Endothelial cell of umbilical vein (primary cell): ENCODE measurements at places on chromosomes 1 and 21. TPM values are rescaled to one million over a fixed set of nuclear protein-coding genes. Genes with fewer than 3 reads are reported as not detected.

CD1C gene
- total RNA-seq: not detected in 2 replicates

CFAP57 gene
- 0.28 and 0.88 TPM in 2 replicates for total RNA-seq

CBR3 gene
- total RNA-seq: 10.8 and 13.3 TPM in 2 replicates

GRCh38 chr1:230753191-230753585, 6.0 kb downstream of the CAPN9 start:
- no peak for DNase-seq
- H3K27me3 ChIP-seq: no peaks in the 10 kb centered on the region
- H3K27ac ChIP-seq: no peak overlapping the region
- H3K4me1 ChIP-seq: no peaks in the 10 kb centered on the region
- H3K36me3 ChIP-seq: no peaks in the 10 kb centered on the region
- no peak overlapping the region for H3K4me3 ChIP-seq

GRCh38 chr1:112509005-112509659, 367 bp downstream of the WNT2B start:
- peaks cover 8% of the 10 kb centered on the region for H3K4me1 ChIP-seq
- no peak overlapping the region for H3K27ac ChIP-seq
- DNase-seq: peak; percentile 13
- no peaks in the 10 kb centered on the region for H3K36me3 ChIP-seq
- peaks cover 9% of the 10 kb centered on the region for H3K27me3 ChIP-seq

- no peak overlapping the region for H3K4me3 ChIP-seq
- DNase-seq: peak; percentile 5
- no peaks in the 10 kb centered on the region for H3K27me3 ChIP-seq
- no peak overlapping the region for H3K27ac ChIP-seq
- H3K4me1 ChIP-seq: peaks cover 10% of the 10 kb centered on the region
Observed at GRCh38 chr21:14683063-14683462, 136.9 kb upstream of the SAMSN1 start.

DNA sequence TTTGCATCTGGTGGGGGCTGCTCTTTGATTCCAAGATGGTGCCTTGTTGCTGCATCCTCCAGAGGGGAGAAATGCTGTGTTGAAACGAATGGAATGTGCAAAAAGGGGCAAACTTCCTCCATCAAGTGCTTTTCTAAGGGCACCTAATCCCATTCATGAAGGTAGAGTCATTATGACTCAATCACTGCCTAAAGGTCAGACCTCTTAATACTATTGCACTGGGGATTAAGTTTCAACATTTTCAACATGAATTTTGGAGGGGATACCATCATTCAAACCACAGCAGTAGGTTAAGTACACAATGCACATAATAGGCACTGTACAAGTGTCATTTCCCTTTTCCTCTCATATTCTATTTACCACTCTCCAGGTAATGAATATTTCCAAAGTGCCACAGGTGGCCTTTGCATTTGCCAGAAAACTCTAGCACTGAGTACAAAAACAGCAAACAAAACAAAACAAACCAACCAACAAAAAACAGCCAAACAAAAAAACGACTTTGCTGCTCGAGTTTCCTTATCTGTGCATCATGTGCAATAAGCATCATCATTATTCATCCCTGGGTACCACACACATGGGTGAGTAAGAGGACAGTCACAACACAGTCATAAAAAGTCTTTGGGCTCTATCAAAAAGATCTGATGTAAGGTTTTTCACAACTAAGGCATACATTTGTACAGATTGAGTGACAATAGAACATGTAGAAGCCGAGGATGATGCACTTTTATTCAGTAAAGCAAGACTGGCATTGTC, 42.5 kb downstream of the IFI44 start:
- no peak overlapping the region for H3K4me3 ChIP-seq
- H3K27ac ChIP-seq: no peak overlapping the region
- no peaks in the 10 kb centered on the region for H3K27me3 ChIP-seq
- H3K36me3 ChIP-seq: no peaks in the 10 kb centered on the region
- peaks cover 2% of the 10 kb centered on the region for H3K4me1 ChIP-seq

- H3K4me3 ChIP-seq: no peak overlapping the region
- no peaks in the 10 kb centered on the region for H3K36me3 ChIP-seq
- peaks cover 44% of the 10 kb centered on the region for H3K27me3 ChIP-seq
- H3K27ac ChIP-seq: no peak overlapping the region
- peaks cover 6% of the 10 kb centered on the region for H3K4me1 ChIP-seq
Observed at GRCh38 chr1:76868154-76868882, 1.0 kb downstream of the ST6GALNAC5 start.

DNA sequence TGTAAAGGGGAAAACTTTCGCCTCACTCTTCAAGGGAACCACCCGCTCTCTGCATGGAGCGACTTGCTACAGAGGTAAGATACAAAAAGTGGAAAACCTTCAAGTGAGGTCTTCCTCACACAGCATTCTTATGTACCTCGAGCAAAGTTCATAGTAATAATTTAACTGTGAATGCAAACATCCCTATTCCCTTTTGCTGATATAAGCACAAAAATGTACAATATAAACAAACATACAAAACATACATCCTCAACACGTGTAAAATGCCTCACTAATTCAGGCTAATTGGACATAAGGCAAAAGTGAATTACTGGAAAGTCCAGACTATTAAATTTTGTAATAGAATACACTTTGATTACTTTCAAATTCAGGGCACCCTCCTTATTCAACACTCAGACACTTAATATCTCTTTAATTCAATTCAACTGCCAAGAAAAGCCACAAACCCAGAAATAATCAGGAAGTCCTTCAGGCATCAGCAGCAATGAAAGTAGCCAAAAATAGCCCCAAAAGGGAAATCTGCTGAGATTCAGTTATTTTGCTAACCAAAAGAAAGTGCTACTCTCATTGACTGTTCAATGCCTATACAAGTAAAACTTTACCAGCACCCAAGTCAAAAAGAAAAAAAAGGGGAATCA, 15.2 kb upstream of the LMX1A start:
- H3K36me3 ChIP-seq: no peaks in the 10 kb centered on the region
- no peak for DNase-seq
- no peak overlapping the region for H3K27ac ChIP-seq
- peaks cover 4% of the 10 kb centered on the region for H3K27me3 ChIP-seq
- peaks cover 7% of the 10 kb centered on the region for H3K4me1 ChIP-seq

DNA sequence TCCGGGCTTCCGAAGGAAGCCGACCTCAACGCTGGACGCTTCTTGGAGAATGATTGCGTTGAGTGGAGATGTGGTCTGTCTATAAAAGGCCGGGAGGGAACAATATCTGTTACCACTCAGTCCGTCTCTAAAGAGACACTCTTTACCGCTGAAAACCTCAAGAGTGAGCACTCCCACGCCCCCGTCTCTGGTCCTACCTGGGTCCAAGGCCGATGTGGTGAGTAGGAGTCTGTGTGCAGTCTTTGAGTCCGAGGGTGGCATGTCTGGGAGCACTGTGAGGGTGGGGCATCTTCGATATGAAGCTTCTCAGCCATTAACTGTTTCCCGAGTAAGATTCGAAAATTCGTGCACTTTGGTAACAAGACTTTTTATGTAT, 576 bp downstream of the ZFP69 start:
- H3K36me3 ChIP-seq: no peaks in the 10 kb centered on the region
- no peaks in the 10 kb centered on the region for H3K27me3 ChIP-seq
- H3K4me3 ChIP-seq: peak overlapping the region; percentile 40
- peak; percentile 9 for DNase-seq
- no peak overlapping the region for H3K27ac ChIP-seq
